ENCODE measurements at places on chromosomes 2 and 18.

GRCh38 chr2:70926042-70926441 lies 9.7 kb upstream of the ATP6V1B1 start:
- no peak for DNase-seq

DNA sequence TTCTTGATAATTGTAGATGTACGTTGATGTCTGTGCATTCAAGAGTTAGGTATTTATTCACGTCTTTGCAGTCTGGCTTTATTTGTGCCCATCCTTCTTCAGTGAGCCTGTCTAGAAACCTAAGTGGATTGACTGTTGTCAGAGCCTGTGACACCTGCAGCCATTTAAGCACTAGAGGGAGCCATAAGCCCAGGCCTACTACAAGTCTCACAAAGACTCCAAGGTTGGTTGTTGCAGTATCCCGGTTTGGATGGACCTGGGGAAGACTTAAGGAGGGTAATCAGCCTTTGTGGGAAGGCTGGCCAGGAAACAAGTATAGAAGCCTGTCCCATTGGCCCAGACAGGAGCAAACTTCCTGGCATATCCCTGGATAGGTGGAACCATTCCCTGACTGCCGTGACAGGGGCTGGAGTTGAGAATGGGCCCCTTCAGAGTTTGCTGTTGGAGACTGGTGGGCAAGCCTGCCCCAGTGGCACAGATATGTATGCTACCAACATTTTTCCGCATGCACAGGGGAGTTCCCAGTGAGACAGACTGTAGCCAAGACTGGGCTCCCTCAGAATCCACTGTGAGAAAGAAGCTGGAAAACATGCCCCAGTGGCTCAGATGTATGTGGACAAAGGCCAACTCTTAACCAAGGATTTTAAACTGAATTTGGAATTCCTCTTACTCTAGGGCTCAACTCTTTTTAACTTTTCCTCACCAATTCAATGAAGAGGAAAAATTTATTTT lies 9.3 kb upstream of the LRRC30 start:
- peak; percentile 31 for DNase-seq

GRCh38 chr2:73855526-73855925 lies 26.8 kb downstream of the STAMBP start:
- DNase-seq, result no peak

GRCh38 chr2:73091696-73092095 lies 20.2 kb upstream of the SFXN5 start:
- no peak for DNase-seq

DNA sequence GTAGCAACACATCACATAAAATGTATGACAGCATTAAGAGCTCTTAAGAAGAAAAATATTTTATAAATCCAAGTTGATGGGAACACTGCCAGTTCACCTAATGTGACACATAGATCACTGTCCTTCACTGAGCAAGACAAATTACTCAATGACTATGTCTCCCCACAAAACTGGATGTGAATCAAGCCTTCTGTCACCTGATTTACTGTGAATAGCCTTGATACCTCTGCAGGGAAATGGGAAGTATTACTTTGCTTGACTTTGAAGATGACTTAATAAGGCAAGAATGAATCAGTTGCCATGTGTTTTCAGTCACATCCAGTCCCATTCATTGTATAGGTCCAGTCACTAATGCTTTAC lies 94.6 kb downstream of the NYAP2 start:
- no peak for DNase-seq

DNA sequence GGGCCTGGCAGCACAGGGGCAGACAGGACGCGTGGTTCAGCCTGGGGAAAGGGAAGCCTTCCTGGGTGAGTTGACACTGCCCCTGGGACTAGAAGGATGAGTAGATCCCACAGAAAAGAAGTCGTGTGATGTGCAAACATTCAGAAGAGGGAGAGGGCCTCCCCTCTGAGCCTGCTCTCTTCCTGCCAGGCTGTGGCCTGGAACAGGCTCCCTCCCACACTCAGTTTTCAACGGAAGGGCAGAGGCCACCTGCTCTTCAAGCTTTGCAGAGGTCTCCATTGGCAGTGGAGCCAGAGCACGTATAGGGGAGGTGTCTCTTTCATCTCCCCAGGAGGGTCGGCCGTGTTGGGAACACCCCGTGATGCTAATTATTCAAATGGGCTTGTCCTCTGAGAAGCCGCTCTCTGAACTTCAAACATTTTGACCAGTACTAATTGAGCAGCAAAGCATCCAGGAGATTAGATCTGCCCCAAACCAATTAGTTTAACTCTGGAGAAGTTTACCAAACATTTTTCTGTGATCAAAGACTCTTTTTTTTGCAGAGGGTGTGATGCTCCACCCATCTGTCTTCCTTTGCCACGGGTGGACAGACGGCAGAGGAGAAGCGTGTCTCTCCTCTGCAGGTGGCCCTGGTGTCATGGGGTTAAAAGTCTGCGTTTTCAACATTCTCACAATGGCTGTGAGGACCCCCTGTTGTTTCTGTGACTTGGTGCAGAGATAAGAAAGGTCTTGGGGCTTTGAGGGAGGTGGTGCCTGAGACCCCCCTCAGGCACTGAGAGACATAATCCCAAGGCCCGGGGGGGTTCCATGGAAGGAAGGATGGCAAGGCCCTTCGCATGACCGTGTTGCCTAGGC lies 29.5 kb upstream of the ODC1 start:
- DNase-seq, result no peak

- DNase-seq, result no peak
Observed at GRCh38 chr2:105437708-105438103, 38.9 kb upstream of the FHL2 start.

DNA sequence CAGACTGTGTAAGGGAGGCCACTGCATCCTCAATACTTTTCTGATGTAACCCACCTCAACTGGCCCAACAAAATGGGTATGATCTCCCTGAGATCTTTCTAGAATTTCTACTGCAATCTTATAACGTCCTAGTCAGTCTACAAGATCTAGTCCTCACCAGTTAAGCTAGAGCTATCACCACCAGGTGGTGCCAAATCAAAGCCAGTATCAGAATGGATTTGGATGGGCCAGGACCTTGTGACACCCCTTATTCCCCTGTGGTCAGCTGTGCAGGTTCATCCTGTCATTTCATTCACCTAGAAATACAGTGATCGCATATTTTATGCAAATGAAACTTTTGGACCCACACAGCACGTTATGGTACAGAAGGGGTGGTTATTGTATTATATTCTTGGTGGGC lies 90.3 kb downstream of the OLA1 start:
- no peak for DNase-seq

DNA sequence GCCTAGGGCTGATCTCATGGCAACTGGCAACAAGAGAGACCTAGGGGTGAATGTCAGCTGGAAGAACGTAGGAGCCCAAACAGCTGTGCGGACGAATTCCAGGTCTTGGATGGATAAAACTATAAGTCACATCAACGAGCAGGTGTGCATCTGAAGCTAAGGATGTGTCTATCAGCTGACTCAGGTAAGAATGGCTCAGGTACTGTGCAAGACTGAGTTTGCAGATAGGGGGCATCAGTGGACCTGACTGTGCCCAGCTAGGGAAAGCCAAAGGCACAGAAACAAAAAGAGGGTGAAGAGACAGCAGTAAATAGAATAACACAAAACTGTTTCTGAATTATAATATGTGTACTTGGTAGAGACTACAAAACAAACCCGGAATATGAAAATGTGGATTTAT lies 357.3 kb downstream of the ZEB2 start:
- no peak for DNase-seq

DNA sequence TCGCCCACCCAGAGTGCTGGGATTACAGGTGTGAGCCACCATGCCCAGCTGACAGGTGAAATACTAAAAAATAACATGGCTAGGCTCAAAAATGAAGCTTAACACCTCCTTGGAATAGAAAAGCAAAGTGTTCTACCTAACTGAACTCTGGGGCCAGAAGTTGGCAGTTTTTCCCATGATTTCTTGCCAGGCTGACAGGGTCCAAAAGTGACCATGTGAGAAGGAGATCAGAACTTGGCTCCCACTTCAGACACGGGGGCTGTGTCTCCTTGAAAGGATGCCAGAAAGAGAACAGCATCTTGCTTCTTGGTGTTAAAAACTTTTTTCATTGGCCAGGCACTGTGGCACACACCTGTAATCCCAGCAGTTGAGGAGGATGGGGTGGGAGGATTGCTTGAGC lies 47.0 kb downstream of the BMPR2 start:
- no peak for DNase-seq

DNA sequence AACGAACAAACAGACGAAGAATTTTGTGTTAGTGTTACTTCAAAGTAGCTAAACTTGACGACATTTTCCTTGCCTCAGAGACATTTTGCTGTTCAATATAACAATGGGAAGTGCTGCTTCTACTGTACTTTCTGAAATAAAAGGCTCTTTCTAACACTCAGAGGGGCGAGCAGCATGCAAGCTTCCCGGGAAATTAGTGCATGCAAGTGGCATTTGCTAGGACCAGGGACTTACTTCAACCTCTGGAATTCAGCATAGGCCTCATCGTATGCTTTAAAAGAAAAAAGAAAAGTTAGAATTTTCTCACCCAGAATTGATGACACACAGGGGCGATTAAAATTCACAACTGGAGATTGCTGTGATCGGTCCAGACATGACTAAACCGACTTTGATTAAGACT lies 62.5 kb upstream of the LPIN2 start:
- DNase-seq, result no peak

- DNase-seq, result no peak
Observed at GRCh38 chr18:41842886-41843285, 112.1 kb upstream of the PIK3C3 start.

DNA sequence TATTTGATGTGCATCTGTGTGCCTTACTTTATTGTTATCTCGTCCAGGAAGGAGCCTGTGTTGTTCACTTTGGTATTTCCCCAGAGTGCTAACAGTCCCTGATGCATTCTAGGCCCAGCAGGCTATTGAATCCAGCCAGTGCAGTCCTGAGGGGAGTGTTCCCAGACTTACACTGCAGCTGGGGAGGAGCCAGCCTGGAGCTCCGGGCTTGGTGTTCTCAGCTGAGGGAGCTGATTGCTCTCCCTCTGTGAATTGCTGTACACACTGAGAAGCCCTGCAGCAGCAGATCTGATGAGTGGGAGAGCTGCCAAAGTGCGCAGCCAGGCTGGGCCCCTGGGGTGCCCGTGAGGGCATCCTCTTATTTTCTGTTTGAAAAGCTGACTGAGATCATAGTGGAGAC lies 159.2 kb downstream of the GALNT3 start:
- DNase-seq, result peak; percentile 20

- no peak for DNase-seq
Observed at GRCh38 chr2:236661061-236661761, 91.6 kb downstream of the ACKR3 start.

DNA sequence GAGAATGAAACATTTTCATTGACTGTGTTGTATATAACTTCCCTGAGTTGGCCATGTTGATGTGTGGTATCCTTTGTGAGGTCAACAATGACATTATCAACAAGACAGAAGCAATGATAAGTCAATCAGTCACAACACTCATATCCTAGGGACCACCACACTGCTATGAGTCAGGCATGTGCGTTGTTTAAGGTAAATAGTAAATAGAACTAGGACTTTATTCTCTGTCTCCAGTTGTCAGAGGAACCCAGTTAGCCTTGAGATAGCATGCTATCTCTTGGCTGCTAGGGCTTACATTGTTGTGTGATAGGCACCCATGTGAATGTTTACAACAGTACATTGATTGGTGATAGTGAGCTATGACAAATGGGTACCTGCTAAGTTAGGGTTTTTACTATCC lies 37.3 kb downstream of the GPD2 start:
- no peak for DNase-seq

DNA sequence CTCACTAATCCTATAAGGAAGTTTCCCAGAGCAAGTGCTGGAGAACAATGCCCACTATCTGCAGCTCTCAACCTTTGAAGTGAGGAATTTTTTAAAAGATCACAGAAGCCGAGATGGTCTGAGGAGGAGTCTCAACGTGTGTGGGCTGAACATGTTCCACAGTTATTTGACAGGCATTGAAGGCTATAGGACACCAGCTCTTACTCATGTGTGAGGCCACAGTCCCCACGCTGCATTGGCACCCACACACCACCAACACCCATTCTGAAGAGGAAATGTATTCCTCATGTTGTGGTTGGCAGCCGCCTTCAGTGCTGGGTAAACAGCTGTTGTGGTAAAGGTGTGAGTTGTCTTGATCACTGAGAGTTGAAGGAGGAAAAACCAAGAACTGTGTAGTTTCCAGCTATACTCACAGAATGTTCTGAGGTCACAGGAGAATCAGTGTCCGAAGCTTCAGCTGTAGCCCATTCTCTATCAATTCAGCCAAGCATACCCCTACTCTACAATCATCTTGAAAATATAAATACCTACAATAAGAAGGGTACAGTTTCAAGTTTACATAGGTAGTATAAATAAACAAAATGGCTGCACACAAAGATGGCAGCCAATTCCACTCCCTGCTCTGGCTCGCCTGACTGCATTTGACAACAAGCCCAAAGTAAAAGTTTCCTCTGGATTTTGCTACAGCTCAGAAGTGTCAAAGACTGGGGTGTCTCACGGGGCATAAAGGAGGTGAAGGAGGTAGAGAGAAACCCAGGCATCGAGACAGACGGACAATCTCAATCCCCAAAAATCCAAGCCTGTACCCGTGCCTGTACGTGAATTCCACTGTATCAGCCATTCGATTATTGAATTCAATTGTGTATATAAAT lies 12.1 kb downstream of the CD226 start:
- DNase-seq, result no peak

DNA sequence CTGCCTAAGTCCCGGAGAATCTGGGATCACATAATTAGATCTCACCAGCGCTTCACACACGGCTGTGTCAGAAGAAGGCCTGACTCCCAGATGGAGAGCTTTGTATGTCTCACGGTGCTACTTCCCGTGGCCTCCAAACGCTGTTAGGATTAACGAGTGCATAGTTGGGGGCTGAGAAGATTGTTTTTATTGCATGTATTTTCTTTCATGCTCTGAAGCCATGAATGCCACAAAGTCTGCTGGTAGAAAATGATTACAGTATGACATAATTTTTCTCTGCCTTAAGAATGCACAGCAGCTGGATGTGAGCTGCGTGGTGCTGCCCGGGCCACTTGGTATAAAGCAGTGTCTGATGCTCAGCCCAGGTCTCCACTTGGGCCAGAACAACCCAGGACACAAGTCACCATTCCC lies 166.5 kb downstream of the SEPTIN10 start:
- DNase-seq, result no peak

GRCh38 chr2:207697411-207697810 lies 14.0 kb upstream of the CCNYL1 start:
- DNase-seq, result no peak

DNA sequence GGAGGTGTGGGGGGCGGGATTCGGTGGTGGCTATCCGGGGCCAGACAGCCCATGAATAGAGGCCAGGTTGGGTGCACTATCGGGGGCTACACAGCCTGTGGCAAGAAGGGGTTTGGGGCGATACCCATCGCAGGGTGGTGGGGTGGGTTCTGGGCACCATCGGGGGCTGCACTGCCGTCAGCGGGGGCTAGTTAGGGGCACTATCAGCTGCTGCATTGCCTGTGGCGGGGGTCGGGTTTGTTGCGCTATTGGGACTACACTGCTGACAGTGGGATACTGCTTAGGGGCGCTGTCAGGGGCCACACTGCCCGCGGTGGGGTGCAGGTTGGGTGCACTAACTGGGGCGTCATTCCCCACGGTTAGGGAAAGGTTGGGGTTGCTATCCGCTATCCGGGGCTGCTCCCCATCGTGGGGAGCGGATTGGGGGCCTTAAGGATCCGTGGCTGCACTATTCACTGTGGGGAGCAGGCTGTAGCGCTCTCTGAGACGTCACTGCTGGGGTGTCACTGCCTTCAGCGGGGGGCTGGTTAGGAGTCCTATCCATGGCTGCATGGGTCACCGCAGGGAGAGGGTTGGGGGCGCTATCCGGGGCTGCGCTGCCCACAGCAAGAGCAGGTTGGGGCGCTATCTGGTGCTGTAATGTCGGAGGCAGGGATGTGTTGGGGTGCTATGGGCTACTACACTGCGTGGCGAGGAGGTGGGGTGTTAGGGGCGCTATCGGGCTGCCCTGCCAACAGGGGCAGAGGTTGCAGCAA lies 76.5 kb upstream of the SLC35G4 start:
- no peak for DNase-seq

GRCh38 chr2:43737855-43738254 lies 36.0 kb upstream of the DYNC2LI1 start:
- DNase-seq, result no peak
